ENCODE measurements at places on chromosomes 3 and 15.

GRCh38 chr3:88936831-88937230 is 170.6 kb upstream of the EPHA3 start:
- DNase-seq: no peak

DNA sequence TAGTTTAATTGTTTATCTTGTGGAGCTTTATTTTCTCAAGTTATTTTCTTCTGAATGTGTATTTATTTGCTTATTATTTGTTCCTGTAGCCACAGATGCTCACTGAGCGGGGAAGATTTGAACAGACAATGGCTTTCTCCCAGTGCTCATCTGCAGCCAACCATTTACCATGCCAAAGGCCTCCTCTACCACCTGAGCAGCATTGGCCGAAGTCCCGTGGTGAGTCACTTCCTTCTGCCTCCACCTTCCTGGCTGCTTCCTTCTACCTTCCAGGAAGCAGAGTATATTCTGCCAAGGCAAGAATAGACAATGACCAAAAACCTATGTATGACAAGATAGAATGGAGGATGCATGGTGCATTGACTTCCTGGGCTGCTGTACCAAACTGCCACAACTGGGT is 443.1 kb downstream of the AGBL1 start:
- DNase-seq: no peak

- DNase-seq: no peak
Observed at GRCh38 chr3:57892423-57892822, 115.8 kb upstream of the FLNB start.

- no peak for DNase-seq
Observed at GRCh38 chr3:119443179-119443578, 20.2 kb downstream of the TMEM39A start.

GRCh38 chr3:194561306-194561974 is 71.8 kb downstream of the TMEM44 start:
- no peak for DNase-seq

- DNase-seq: peak; percentile 75
Observed at GRCh38 chr3:197186887-197187588, 111.4 kb downstream of the DLG1 start.

- DNase-seq: no peak
Observed at GRCh38 chr3:197521277-197522182, 34.2 kb downstream of the BDH1 start.

DNA sequence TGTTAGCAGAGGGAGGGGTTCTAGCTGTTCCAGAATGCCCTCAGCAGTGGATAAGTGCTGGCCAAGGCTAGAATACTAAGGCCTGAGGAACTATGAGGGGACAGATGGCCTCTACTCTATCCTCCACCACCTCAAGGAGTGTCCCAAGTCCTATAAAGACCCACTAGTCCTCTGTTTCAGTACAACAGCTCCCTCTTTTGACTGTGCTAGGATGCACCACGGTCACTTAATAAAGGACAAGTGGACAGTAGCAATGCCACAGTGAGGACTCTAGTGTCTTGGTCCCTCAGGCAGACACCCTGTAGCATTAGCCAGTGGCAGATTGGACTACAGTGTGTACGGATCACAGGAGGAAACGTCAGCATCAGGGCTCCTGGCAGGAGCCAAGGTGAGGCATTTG is 171.8 kb upstream of the PROK2 start:
- DNase-seq: no peak

DNA sequence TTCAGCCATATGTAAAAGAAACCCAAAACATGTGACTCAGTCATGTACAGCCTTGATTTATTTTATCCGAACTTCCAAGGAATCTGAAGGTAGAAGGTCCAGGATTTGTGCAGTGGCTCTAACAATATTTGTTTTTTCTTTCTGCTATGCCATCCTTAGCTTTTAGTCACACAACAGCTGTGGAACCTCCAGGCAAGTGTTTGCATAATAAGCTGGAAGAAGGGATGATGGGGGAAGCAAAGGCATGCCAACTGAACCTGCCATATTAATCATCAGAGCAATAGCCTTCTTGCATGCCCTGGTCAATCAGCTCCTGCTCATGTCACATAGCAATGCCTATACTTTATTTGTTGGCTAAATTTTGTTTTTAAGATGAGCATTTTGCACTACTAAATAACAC is 444.7 kb upstream of the ARPP21 start:
- no peak for DNase-seq

GRCh38 chr3:69290006-69290405 is 95.9 kb downstream of the FRMD4B start:
- DNase-seq: no peak

GRCh38 chr15:56199038-56199437 is 44.6 kb downstream of the RFX7 start:
- no peak for DNase-seq

DNA sequence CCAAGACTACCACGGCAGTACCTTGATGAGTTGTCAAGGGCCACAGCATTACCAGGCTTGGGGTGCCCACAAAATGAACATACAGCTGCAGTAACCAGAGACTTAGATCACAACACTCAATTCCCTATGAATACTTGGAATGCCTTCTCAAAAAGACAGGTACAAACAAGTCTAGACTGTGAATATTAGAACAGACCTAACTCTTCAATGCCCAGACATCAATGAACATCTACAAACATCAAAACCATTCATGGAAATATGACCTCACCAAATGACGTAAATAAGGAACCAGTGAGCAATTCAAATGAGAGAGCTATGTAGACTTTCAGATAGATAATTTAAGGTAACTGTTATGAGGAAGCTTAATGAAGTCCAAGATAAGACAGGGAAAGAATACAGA is 185.1 kb upstream of the POU1F1 start:
- no peak for DNase-seq

- no peak for DNase-seq
Observed at GRCh38 chr3:51354172-51354571, 30.9 kb upstream of the MANF start.

- no peak for DNase-seq
Observed at GRCh38 chr3:152193673-152194267, 75.0 kb upstream of the MBNL1 start.

- DNase-seq: no peak
Observed at GRCh38 chr3:13769422-13769821, 110.4 kb downstream of the WNT7A start.
